ENCODE measurements at places on chromosomes 16 and 17. TPM values are rescaled to one million over a fixed set of nuclear protein-coding genes. Genes with fewer than 3 reads are reported as not detected.

IGSF6 gene
- total RNA-seq: 2.8 TPM

TAOK2 gene
- 21.1 TPM for total RNA-seq

GOSR1 gene
- total RNA-seq: 23.2 TPM

MYADML2 gene
- not detected for total RNA-seq

ABCC6 gene
- total RNA-seq: 128 TPM

KRTAP2-3 gene
- total RNA-seq: not detected

HYDIN gene
- total RNA-seq: 0.28 TPM

EMP2 gene
- total RNA-seq: 86.6 TPM

AANAT gene
- total RNA-seq: not detected

KRTAP1-1 gene
- not detected for total RNA-seq

BCL6B gene
- 1.7 TPM for total RNA-seq

TBC1D28 gene
- not detected for total RNA-seq

Data from left lobe of liver (tissue), 2 donors.